ENCODE measurements at places on chromosomes 11 and 22. TPM values are rescaled to one million over a fixed set of nuclear protein-coding genes. Genes with fewer than 3 reads are reported as not detected.

GRCh38 chr11:129888451-129888850 lies 6.9 kb downstream of the NFRKB start:
- no peak for DNase-seq

- DNase-seq, result no peak
These were observed 87.2 kb upstream of the NAV2 start for GRCh38 chr11:19625438-19625837.

DNA sequence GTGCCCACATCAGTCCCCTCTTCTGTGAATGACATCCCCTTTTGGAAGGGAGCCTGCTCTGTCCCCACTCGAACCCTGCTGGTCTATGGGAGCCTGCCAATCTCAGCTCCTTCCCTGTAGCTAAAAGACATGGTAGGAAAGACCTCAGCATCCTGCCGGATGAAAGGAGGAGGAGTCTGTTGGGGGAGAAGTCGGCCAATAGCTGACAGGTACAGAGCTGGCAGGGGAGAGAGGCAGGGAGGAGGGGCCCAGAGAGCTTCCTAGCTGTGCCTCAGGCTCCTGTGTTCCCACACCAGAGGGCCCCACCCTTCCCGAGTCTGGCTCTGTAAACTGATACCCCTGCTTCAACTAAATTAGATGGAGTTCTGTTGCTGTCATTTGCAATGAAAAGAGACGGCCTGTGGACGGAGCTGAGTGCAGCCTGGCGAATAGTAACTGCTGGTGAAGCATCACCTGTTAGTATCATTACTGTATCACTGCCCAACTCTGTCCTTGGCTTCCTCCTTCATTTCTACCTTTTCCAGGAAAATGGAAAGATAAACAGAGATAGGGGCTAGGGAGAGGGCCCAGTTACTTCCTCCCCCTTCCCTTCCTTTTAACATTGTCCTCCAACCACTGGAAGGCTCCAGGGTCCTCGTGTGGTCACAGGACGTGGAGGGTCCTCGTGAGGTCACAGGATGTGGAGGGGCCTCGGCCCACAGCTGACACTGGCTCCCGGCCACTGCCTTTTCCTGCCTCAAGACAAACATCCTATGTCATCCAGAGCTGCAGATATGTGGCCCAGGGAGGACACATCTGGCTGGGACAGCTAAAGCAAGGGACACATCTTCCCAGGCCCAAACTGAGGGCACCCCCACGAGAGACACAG lies 15.1 kb downstream of the FXYD6 start:
- DNase-seq, result peak; percentile 84

DNA sequence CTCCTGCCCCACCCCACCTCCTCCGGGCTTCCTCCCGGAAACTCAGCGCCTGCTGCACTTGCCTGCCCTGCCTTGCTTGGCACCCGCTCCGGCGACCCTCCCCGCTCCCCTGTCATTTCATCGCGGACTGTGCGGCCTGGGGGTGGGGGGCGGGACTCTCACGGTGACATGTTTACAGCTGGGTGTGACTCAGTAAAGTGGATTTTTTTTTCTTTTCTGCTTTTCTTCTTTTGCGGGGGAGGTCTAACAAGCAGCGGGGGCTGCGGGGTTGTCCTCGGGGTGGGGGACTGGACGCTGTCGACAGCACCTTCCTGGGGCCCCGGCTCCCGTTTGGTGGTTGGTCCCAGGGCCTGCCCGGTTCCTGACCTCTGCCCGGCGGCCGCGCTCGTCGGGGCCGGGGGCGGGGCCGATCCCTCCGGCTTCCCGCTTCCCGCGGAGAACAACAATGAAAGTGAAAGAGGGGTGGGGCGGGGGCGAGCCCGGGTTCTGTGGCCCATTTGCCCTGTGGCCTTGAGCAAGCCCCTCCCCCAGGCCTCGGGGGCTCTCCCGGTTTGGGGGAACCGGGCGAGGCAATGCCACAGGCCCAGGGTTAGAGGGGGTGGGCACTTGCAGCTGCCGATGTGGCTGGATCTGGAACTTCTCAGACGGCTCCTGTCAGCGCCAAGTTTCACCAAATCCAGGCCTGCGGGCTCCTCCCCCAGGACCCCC lies 975 bp upstream of the MDK start:
- peak; percentile 71 for DNase-seq

DNA sequence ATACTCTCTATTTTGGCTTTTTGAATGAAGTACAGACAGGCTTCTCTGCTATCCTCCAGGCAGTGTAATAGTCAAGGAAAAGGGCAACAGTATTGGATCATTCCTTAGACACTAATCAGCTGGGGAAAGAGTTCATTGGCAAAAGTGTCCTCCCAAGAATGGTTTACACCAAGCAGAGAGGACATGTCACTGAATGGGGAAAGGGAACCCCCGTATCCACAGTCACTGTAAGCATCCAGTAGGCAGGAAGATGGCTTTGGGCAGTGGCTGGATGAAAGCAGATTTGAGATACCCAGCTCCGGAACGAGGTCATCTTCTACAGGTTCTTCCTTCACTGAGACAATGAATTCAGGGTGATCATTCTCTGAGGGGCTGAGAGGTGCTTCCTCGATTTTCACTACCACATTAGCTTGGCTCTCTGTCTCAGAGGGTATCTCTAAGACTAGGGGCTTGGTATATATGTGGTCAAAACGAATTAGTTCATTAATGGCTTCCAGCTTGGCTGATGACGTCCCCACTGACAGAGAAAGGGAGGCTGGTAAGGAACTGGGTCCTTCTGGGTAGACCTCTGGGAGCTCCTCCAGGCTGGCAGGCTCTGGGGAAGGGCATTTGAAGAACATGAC lies 5.2 kb downstream of the XBP1 start:
- DNase-seq, result no peak

- no peak for DNase-seq
These were observed 478.5 kb upstream of the CCDC90B start for GRCh38 chr11:83764643-83765042.

DNA sequence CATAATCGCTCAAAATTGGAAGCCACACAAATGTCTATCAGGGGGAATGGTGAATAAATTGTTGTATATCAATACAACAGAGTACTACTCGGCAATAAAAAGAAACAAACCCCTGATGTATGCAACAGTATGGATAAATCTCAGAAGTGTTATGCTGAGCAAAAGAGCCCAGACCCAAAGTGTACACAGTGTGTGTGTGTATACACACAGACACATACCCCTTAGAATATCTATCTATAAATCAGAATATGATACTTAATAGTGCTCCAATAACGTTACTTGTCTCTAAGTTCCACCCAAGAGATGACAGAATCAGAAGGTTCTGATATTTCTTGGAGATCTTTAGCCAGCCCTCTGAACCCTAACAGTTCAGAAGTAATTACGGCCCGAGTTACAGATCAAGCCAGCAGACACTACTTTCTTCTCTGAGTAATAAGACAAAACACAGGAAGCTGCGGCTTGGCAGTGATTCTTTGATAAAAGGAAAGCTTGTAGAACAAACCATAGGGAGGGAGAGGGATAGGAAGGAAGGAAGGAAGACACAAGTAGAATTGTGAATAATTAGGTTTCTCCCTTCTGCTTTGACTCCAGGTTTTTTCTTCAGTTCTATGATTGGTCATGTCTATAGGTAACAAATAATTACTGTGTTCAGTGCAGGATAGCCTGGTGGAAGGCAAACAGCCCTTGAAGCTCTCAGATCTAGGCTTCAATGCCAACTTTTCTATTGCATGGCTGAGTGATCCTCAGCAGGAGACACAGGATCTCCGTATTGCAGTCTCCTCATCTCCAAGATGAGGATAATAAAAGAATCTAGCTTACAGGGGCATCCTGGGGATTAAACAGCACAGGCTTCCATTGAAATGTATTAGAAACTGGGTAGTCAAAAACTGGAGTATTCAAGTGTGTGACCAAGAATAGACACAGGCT lies 75.6 kb upstream of the TEAD1 start:
- DNase-seq, result peak; percentile 65

DNA sequence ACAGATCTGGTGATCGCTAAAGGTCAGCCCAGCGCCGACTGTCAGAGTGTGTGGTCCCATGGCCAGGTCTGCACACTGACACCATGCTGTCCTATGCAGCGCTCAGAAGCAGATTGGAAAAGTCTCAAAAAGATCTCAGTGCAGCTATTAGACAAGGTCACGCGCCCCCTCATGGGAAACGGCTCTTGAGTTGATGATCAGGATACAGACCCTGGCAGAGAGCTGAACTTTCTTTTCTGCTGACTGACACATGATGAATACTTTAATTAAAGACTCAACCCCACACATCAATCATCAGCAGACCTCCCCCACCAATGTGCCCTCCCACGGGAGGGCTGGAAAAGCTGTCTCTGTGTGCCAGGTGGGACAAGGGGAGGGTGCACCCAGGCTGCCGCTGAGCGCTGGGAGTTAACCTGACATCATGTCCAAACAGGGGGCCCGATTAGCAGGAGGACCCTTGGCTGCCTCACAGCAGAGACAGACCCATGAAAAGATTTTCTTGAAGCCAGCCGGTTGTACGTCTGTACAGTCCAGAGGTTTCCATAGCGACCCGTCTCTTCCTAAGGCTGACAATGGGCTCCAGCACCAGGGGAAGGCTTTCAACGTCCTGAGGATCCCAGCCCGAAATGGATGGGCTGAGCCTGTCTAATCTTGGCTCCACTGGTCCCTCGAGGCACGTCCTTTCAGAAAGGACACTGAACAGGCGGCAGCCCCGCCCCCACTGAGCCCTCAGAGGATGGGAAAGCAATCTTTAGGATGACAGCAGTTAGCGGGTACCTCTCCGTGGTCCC lies 26.9 kb downstream of the RASD2 start:
- peak; percentile 38 for DNase-seq

DNA sequence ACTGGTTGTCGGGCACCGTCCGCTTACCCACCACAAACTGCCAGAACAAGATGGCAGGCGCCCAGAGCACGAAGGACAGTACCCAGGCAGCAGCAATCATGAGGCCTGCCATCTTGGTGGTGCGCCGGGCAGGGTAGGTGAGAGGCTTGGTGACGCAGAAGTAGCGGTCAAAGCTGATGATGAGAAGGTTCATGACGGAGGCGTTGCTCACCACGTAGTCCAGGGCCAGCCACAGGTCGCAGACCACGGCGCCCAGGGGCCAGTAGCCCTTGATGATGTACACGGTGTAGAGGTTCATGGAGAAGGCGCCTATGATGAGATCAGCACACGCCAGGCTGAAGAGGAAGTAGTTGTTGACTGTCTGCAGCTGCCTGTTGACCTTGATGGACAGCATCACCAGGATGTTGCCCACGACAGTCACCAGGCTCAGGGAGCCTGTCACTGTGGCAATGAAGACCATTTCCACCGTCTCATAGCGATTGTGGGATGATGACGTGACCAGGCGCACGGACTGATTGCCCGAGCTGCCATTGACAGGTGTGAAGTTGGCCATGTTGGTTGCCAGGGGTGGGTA lies 4.6 kb downstream of the MDK start:
- DNase-seq, result no peak

DNA sequence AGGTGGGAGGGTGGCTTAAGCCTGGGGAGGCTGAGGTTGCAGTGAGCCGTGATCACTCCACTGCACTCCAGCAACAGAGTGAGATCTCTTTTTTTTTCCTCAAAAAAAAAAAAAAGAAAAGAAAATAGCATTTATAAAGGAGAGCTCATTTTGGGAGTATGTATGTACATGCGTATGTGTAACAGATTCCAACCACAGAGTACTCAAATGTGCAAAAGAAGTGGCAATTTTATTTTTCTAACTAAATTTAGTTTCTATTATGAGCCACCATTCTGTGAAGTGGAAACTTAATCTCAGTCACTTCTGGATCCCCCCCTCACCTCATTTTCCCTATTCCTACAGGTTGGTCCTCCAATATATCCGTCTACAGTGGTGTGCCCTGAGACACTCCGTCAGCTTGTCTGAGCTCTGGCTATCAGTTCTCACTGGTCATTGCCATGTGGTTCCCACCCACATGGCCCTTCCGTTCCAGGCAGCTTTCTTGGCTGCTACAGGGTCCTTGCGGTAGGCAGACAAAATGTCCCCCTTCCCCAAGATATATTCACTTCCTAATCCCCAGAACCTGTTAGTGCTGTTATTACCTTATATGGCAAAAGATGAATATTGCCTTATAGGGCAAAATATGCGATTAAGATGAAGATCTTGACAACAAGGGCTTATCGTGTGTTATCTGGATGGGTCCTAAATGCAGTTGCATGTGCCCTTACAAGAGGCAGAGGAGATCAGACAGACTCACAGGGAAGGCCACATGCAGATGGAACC lies 35.8 kb upstream of the TSKU start:
- no peak for DNase-seq

- DNase-seq, result no peak
These were observed 9.9 kb upstream of the SLC22A12 start for GRCh38 chr11:64581057-64581523.

GRCh38 chr11:105538588-105538987 lies 71.3 kb upstream of the GRIA4 start:
- DNase-seq, result no peak

GRCh38 chr11:61546663-61547062 lies 34.2 kb downstream of the SYT7 start:
- DNase-seq, result no peak

- peak; percentile 21 for DNase-seq
These were observed 14.6 kb upstream of the MIAT start for GRCh38 chr22:26642465-26643417.

GRCh38 chr11:35011389-35011788 lies 95.0 kb downstream of the PDHX start:
- no peak for DNase-seq

DNA sequence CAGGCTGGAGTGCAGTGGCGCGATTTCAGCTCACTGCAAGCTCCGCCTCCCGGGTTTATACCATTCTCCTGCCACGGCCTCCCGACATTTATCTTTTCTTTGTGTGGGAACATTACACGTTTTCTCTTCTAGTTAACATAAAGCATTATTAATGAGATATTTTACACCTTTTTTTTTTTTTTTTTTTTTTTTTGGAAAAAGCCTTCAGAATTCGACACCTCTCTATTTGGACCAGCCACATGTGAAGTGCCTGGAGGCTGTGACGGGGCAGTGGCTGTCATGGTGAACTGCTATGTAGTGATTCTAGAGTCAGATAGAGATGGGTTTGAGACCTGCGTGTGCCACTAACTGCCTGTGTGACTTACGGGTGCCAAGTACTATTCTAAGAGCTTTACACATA lies 64.3 kb downstream of the SMIM38 start:
- DNase-seq, result no peak

- no peak for DNase-seq
These were observed 203.7 kb upstream of the MTMR2 start for GRCh38 chr11:96127596-96127959.

DNA sequence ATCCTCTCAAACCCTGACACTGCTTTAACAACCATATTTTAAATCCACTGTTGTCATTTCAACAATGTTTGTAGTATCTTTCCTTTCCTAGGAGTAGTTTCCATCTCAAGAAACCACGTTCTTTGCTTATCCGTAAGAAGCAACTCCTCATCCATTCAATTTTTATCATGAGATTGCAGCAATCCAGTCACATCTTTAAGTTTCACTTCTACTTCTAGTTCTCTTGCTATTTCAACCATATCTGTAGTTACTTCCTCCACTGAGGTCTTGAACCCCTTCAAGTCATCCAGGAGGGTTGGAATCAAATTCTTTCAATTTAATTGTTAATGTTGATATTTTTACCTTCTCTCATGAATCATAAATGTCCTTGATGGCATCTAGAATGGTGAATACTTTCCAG lies 22.4 kb downstream of the CCDC82 start:
- DNase-seq, result no peak

Gene POTEH
- total RNA-seq, result not detected

Gene UBQLNL
- 3.4 TPM for total RNA-seq

Gene MRGPRX4
- not detected for total RNA-seq

Gene LRRC74B
- 0.12 TPM for total RNA-seq

Gene OR52E6
- total RNA-seq, result not detected

Gene NCF4
- not detected for total RNA-seq

Gene ROBO3
- total RNA-seq, result 7.1 TPM

Gene AMOTL1
- 3.5 TPM for total RNA-seq

Gene GPHA2
- total RNA-seq, result not detected
